Substantia nigra (tissue), 51 donors: ENCODE measurements at places on chromosomes 3 and 15.

DNA sequence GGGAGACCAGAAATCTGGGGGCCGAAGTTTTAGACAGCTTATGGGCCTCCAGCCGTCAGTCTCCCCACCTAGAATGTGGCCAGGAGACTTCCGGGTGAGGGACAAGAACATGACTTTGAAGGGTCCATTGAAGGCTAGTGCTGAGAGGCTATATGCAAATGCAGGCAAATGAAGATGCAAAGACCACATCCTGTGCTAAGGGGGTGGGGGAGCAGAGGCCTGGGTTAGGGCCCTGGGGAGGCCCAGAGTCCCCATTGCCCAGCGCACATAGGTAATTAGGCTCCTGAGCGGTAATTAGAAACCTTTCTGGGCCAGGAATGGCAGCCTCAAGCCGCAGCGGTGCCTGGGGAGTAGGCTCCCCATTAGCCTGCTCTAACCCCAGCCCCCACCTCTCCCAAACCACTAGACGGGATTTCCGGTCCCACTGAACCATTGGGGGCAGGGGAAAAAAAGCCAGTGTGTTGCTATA lies 6.8 kb downstream of the CSK start:
- no peak for DNase-seq

DNA sequence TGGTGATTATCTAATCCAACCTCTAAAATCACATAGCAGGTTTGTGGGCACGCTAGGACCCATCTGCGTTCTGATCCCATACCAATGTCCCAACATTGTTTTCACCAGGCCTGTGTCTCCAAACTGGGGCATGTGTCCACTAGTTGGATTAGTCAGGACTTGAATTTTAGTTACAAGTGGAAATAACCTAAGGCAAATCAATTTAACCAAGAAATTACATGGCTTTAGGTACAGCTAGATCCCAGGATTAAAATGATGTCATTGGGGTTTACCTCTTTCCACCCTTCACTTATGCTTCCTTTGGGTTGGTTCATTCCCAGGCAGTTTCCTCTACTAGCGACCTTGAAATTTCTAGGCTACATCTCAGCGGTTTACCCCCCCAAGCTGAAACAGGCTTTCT lies 47.2 kb upstream of the PXYLP1 start:
- DNase-seq = no peak

DNA sequence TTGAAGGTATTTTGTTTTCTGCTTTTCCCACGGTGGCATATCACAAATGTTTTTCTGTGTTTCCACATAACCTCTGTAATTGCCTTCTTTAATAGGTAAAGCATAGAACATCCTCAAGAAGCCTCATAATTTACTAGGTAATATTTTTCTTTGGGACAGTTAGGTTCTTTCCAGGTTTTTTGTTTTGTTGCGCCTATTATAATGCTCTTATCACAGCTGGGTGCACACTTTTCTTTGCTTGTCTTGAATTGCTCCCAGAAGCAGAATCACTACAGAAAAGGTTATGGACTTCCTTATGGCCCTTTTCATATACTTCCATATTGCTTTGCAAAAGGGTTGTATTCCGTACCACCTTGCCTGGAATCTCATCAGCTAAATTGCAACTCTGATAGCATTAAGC lies 213.5 kb downstream of the RYR3 start:
- no peak for DNase-seq

DNA sequence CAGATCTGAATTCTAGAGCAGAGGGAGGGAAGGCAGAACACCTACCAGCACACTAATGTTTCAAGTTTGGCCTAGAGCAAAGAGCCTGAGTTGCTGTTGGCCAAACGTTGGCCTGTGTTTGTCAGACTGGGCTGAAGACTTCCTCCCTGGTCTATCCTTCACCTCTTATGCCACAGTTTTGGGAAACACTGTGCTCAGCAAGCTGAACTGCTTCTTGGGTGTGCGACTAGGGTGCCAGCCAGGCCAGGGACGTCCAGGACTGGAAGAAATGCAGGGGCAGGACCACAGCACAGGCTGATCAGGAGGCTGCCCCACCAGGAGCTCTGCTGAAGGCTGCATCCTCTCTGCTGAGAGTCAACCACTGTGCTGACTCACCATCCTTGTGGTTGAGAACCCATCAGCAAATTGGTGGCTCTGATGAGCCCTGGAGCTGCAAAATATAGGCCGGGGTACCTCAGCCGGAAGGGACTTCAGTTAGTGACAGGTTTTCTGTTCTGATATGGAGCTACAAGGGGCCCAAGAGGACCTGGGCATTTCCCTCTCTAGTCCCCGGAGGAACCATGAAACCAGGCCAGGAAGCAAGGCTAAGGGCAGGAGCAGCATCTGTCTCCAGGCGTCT lies 131.6 kb upstream of the RASGRP1 start:
- DNase-seq = no peak

DNA sequence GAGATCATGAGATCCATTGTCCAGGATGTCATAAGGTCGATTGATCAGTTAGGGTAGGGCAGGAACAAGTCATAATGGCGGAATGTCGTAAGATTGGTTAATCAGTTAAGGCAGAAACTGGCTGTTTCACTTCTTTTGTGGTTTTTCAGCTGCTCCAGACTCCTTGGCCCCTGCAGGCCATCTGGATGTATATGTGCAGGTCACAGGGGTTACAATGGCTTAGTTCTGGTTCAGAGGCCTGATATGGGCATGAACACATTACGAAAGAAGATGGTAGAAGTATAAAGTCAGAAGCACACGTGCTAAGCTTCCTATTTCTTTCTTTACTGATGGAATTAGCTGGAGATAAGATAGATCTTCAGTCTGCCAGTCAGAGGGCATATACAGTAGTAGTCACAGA lies 315.4 kb upstream of the LRRC3B start:
- DNase-seq = no peak

- DNase-seq = no peak
These were observed 248.1 kb downstream of the LRRN1 start for GRCh38 chr3:4047366-4047765.

GRCh38 chr3:78497767-78498166 lies 1270.0 kb downstream of the ROBO1 start:
- no peak for DNase-seq
